ENCODE measurements at places on chromosomes 3 and 15. TPM values are rescaled to one million over a fixed set of nuclear protein-coding genes. Genes with fewer than 3 reads are reported as not detected.

The LRIG1 gene
- total RNA-seq: 81.3 TPM

The TERB2 gene
- total RNA-seq: not detected

The UQCC5 gene
- 4.5 TPM for total RNA-seq

The CACNA1D gene
- total RNA-seq: 0.44 TPM

The DAZL gene
- total RNA-seq: not detected

The LYSMD2 gene
- total RNA-seq: 13.0 TPM

The SLC22A13 gene
- 0.76 TPM for total RNA-seq

The KCNMB3 gene
- 0.99 TPM for total RNA-seq

The SNURF gene
- 28.4 TPM for total RNA-seq

The ANKRD63 gene
- 0.35 TPM for total RNA-seq

The ISY1 gene
- total RNA-seq: 45.8 TPM

The CFAP92 gene
- not detected for total RNA-seq

The LRRC2 gene
- total RNA-seq: 2.4 TPM

The PODXL2 gene
- total RNA-seq: 1.7 TPM

The IMPG2 gene
- 0.35 TPM for total RNA-seq

The SNX22 gene
- total RNA-seq: 0.20 TPM

The ALPK3 gene
- total RNA-seq: 0.22 TPM

The USP4 gene
- total RNA-seq: 122 TPM

The BTBD1 gene
- total RNA-seq: 35.5 TPM

The SLC6A1 gene
- not detected for total RNA-seq

The LRRC31 gene
- not detected for total RNA-seq

The CLDN18 gene
- total RNA-seq: not detected

The THUMPD3 gene
- 40.2 TPM for total RNA-seq

Data from CD4-positive, CD25-positive, alpha-beta regulatory T cell (primary cell).